ENCODE measurements at places on chromosomes 12 and 14.

GRCh38 chr12:96812153-96812552, 94.9 kb upstream of the NEDD1 start:
- DNase-seq: no peak

- DNase-seq: no peak
Measured at GRCh38 chr12:126883697-126884096, 1383.3 kb upstream of the TMEM132C start.

DNA sequence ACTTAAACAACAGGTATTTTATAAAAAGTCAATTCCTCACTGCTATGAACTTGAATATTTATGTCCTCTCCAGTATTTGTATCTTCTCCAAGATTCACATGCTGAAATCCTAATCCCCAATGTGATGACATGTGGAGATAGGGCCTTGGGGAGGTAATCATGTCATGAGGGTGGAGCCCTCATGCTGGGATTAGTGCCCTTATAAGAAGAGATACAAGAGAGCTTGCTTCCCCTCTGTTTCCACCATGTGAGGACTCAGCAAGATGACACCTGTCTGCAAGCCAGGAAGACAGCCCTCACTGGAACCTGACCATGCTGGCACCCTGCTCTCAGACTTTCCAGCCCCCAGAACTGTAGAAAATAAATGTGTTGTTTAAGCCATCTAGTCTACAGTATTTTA, 36.2 kb downstream of the OSBPL8 start:
- no peak for DNase-seq

- no peak for DNase-seq
Measured at GRCh38 chr14:48582938-48583337, 907.5 kb upstream of the MDGA2 start.

DNA sequence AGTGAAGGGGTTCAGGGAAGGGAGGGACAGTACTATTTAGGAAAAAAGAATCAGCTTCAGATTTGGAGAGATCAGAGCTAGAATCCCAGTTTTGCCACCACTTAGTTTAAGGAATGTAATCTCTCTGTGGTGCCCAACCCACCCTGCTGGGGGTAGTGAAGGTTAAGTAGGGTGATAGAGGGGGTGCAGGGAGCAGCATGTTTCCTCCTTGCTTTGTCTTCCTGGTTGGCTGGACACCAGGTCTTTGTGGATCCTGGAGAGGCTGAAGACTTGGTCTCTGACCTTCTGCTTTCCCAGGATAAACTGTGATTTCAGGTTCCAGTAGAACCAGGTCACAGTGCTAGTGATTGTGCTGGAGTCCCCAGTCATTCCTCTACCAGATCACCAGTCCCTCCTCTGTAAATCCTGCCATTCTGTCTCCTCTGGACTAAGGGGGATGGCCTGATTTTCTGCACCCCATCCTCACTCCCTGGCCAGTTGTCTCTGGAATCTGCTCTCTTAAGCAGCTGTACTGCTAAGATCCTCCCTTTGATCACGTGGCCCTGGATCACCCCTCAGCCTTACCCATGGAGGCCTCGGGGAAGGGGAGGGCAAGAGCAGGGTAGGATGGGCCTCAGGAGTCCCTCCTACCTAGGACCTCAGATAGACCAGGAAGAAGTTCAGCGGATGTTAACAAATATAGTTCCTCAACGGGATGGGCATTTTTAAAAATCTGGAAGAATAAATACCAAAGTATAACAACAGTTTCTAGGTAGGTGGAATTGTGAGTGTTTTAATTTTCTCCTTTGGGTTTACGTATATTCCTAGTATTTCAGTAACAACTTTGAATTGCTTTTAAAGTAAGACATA, 3.1 kb downstream of the MAP3K12 start:
- DNase-seq: no peak

GRCh38 chr14:36478782-36479181, 41.2 kb downstream of the NKX2-1 start:
- no peak for DNase-seq

DNA sequence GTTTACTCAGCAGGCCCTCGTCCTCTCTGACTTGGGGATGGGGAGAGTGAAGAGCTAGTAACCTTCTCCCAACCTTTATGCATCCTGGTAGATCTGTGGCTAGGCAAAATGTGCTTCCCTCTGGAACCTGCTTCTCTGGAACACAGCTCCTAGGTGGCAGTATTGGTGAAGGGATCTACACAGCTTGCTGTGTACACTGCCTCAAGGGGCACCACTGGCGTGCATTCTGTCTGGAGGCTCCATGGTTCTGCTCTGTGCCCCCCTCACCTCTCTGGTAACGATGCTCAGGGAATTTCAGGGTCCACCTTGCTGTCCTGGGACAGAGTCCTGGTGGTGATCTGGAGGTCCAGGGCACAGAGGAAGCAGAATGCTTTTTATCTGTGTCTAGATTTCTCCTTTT, 43.5 kb upstream of the KCNA5 start:
- DNase-seq: no peak

DNA sequence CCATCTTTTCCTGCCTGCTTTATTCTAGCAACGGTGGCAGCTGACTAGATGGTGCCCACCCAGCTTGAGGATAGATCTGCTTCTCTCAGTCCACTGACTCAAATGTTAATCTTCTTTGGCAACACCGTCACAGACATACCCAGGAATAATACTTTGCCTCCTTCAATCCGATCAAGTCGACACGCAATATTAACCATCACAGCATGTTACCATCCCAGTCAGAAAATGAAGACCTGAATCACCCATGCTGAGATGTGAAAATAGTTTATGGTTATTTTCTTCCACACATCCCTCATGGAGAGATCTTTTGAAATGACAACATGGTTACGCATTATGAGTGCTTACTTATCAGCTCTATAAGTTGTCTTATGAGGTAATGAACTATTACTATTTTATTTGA, 392.8 kb downstream of the SEC23A start:
- DNase-seq: no peak

GRCh38 chr12:87618199-87618598, 411.0 kb downstream of the C12orf50 start:
- no peak for DNase-seq

DNA sequence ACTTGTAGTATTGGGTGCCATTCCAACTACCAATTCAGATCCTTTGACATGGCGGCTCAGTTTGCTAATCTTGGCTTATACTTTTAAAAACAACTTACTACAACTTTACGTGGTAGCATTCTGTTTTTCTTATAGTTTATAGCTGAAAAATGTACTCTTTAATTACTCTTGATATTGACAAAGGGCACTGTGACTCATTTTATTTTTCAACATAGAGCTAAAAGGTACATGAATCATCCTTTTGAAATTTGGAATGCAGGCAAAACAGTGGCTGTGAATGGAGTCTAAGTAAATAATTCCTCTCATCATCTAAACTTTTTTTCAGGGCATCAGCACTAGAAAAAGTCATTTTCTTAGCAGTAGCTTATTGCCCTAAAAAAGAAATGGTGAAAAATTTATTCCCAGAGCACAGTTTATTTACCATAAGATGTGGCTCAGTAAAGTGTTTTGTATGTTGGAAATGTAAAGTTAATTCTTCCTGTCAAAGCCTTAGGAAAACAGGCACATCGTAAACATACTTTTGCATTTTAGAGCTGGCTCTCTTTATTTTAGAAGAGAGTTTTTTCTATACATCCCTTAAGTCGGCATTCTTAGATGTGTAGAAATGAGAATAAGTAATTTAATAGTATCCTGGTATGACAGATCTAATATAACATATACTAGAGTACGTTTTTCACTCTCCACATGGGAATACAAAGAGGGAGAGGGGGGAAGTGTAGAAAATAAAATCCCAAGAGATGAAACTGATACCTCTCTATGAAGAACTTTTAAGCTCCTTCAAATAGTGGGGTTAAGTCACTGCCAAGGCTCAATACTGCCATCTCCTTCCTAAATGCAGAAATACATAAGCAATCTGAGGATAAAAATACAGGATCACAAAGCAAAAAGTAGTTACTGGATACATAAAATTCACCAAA, 55.2 kb downstream of the SLC25A21 start:
- no peak for DNase-seq

GRCh38 chr12:112393328-112393727, 11.1 kb upstream of the HECTD4 start:
- DNase-seq: no peak

DNA sequence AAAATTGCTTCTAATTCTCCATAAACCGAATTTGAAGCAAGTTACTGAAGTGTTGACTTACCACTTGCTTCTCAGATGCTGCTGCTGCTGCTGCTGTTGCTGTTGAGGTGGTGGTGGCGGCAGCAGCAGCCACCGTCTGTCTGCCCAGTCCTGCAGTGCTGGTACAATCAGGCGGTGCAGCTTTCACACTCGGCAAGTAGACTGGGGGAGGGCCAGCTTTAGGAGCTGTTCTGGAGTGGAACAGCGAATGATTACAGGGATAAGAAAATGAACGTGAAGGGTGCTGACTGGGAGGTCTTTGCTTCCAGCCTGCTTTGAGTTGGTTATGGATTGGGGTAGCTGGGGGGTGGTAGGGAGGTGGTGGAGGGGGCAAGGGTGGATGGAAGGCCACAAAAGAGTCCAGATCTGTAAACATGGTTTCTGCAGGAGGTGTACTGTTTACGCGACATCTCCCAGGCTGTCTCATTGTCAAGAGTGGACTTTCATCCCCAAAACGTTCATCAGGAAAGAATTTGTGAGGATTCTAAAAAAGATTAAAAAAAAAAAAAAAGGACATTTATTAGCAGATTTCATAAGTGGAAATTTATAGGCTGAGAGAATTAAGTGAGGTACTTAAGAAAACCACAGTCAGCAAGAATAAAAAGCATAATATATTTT, 38.8 kb downstream of the UBR7 start:
- no peak for DNase-seq

GRCh38 chr12:12010277-12011039, 60.3 kb upstream of the BCL2L14 start:
- DNase-seq: peak; percentile 53

DNA sequence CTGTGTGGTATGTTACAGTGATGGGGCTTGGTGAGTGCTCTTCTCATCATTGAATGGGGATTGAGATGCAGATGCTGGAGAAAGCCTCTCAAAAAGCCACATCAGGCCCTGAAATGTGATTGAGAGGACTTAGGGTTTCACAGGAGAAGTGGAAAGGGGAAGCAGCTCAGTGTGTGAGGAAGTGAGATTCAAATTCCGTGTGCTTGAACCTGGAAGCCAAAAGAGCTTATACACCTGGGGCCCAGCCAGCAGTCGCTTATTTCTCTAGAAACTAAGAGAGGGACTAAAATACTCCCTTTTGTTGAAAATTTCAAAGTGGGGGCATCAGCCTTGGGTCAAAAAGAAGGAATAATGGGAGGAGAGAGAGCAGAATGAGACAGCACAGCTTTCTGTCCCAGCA, 39.1 kb upstream of the GZMB start:
- no peak for DNase-seq

- DNase-seq: no peak
Measured at GRCh38 chr12:43516045-43516444, 36.0 kb downstream of the ADAMTS20 start.

DNA sequence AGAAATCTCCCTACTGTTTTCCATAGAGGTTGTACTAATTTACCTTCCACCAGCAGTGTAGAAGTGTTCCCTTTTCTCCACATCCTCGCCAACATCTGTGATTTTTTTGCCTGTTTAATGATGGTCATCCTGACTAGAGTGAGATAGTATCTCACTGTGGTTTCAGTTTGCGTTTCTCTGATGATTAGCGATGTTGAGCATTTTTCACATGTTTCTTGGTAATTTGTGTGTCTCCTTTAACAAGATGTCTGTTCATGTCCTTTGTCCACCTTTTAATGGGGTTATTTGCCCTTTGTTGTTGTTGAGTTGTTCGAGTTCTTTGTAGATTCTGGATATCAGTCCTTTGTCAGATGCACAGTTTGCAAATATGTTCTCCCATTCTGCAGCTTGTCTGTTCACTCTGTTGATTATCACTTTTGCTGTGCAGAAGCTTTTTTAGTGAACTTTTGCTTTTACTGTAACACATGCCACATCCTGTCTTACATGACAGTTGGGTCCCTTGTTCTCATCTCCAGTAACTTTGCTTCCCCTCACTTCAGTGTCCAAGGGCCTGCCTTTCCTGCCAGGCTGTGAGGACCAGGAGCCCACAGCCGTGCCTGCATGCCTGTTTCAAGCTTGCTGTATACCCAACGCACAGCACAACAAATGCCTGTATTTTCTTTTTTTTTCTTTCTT, 64.9 kb downstream of the SPRING1 start:
- DNase-seq: no peak

DNA sequence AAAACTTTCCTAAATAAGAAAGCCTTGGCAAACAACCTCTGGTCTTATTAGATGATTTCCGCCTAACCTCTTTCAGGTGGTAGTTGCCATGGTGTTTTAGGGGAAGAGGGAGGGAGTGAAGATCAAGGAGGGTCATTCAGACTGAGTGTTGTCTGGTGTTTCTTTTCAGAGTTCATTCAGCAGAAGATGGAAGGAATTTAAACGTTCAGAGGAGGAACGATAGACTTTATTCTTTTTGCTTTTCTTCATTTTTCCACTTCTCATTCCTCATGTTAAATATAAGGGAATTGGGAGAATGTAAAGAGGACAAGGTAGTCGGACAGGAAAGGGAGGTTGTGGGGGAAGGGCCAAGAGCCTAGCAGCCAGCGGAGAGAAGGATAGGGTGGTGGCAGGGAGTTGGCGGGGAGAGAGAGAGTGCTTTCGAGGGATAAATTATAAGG, 17.4 kb upstream of the SALL2 start:
- DNase-seq: no peak

- DNase-seq: no peak
Measured at GRCh38 chr12:28652239-28652638, 462.0 kb downstream of the CCDC91 start.

DNA sequence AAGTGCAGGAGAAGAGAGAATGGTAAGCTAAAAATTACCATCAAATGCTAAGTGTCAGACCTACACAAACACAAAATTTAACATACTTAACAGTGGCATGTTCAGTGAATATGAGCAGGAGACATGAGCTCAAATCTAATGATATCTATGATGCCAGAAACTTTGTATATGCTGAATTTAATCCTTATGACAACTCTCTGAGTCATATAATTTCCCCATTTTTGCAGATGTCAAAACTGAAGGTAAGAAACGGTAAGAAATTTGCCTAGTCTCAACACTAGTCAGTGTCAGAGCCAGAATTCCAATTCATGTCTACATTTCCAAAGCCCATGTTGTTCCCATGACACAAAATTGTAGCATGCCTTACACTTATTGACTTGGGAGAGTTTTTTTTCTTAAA, 375.8 kb downstream of the APAF1 start:
- no peak for DNase-seq

DNA sequence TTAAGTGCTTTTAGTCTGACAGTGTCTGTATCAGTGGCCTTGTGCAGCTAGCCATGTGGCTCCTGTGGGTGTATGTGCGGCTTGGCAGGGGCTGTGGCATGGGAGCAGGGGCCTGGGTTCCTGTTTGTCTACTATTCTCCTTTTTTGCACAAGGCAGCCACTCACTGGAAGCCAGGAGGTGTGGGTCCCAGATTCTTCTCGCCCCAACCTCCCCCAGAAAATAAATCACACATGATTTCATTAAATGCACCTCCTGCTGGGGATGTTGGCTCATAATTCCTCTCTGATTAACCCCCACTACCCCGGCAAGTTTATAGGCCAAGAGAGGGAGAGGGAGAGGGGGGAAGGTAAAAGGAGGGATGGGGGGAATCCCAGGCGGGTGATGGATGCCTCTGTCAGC, 17.6 kb downstream of the CALCOCO1 start:
- DNase-seq: no peak

- no peak for DNase-seq
Measured at GRCh38 chr12:123061441-123062205, 81.1 kb downstream of the ARL6IP4 start.

GRCh38 chr14:67265131-67265530, 23.9 kb downstream of the PALS1 start:
- DNase-seq: no peak
